Central memory CD8-positive, alpha-beta T cell (primary cell): ENCODE measurements at places on chromosomes 7 and 10.

DNA sequence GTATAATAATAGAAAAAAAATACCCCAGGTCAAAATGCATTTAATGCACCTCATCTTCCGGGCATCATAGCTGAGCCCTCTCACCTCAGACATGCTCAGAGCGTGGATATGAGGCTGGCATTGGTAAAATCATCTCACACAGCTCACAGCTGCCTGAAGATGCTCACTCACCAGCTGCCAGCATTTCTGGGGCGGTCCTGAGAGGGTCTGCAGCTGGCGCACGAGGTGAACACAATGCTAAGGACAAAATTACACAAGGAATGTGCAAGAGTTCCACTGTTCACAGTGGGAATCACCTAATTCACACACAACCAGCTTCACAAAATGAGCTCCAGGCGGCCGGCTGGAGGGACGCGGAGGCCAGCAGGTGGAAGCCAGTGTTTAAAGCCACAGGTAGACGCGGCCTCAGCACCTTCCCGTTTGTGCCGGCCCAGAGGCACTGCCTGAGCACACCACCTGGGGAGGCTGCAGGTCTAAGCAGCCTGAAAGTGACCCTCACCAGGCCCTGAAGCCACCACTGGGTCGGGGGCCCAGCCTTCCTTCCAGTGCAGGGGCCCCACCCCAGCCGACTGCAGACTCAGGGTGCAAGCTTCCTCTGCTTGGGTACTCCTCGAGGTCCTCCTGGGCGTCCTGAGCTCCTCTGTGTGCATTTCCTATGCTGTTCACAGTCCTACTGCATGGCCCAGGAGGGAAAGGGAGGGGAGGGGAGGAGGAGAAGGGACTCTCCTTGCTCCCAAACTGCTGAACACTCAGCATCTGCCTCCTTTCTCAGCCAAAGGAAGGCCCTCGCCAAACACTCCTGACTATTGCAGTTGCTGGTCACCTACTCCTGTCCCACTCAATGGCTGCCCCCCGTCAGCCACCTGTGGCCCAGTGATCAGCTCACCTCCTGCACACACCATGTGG lies 61.2 kb upstream of the FAM20C start:
- DNase-seq, result no peak

DNA sequence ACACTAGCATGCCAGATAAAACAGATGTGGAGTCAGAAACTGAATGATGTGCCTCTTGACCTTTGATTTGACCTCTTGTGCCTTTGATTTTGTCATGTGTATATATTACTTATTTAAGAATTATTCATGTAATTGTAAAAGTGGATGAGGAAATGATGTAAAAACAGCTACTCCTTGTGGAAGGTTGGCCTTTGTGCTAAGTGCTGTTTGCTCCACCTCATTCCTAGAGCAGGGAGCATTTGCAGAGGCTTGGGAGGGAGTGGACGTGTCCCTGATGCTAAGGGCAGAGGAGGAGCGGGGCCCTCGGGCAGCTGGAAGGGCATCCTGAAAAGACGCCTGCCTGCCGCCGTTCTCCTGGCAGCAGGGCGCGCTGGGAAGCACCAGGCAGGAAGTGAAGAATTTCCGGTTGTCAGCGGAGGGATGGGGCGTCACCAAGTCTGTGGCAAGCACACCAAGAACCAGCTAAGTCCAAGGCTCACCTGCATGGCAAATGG lies 197.6 kb upstream of the ZNF32 start:
- no peak for DNase-seq

- no peak for DNase-seq
Measured at GRCh38 chr10:71771821-71772617, 1.3 kb downstream of the VSIR start.

- DNase-seq, result no peak
Measured at GRCh38 chr7:2607923-2608904, 23.6 kb upstream of the TTYH3 start.

- no peak for DNase-seq
Measured at GRCh38 chr10:48671914-48672595, 12.6 kb upstream of the WDFY4 start.

DNA sequence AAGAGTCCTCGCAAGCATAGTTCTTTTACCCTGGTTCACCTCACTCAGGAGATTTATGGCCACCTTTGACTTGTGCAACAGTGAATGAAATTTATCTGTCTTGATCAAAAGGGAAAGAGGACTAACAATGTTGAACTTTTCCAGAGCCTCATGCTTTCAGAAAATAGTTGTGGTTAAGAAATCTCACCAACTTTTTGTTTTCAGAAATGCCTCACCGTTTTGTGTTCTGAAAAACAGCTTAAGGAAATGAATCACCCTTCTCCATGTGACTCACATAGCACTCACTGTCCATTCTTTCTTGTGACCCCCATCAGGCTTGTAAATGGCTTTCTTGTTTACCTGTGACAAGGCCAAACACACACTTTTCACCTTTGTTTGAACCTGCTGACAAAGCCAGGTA lies 148.6 kb upstream of the FAM3C start:
- DNase-seq, result no peak

- DNase-seq, result no peak
Measured at GRCh38 chr7:133807624-133808492, 319.3 kb upstream of the LRGUK start.

DNA sequence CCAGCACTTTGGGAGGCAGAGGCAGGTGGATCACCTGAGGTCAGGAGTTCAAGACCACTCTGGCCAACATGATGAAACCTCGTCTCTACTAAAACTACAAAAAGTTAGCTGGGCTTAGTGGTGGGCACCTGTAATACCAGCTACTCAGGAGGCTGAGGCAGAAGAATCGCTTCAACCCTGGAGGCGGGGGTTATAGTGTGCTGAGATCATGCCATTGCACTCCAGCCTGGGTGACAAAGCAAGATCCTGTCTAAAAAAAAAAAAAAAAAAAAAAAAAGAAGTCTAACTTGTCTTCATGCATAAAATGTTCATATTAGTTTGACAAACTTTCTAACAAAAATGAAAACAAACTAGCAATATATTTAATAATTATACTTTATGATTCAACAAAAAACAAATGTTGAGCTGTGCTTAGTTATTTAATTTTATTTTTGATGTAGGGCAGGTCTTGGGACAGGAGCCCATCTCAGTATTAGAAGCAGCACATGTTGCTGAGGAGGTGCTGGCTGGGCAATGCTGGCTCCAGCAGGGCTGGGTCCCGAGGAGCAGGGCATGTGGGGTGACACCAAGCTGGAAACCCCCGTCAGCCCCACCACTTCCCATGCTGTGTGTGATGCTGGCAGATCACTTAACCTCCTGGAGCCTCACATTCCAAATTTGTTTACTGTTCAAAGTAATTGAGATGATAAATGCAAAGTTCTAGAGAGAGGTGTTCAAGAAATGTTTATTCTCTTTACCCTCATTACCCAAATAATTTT lies 335.3 kb upstream of the KLF6 start:
- no peak for DNase-seq

DNA sequence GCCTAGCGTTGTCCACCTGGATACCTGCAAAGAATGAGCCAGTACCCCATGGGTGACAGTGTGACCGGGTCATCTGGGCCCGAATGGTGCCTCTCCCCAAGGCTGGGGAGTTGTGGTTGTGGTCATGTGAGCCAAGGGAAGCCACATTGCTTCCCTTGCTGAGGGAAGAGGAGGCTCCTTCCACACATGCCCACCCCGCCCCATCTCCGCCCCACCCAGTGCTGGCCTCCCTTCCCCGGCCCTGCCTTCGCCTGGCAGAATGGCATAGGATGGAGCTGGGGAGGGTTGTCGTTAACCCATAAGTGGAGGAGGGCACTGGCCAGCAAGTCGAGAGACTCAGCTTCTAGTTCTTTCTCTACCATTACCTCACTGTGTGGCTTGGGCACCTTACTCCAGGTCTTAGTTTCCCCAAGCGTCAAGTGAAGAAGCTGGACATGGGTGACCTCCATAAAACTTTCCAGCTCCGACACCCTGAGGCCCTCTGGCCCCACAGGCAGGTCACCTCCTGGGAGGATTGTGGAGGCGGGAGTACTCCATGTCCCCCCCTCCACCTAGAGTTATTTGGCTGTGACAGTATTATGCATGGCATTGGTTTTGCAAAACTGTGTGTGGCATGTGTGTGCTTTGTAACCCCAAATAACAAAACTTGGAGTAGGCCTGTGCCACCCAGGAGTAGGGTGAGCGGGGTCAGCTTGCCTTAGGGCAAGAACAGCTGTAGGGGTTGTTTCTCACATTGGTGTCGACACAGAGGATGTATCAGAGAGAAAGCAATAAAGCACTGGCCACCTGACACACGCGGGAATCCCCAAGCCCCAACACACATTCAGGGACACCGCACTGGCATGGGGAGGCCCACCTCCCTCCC lies 90.5 kb upstream of the MACROH2A2 start:
- no peak for DNase-seq

DNA sequence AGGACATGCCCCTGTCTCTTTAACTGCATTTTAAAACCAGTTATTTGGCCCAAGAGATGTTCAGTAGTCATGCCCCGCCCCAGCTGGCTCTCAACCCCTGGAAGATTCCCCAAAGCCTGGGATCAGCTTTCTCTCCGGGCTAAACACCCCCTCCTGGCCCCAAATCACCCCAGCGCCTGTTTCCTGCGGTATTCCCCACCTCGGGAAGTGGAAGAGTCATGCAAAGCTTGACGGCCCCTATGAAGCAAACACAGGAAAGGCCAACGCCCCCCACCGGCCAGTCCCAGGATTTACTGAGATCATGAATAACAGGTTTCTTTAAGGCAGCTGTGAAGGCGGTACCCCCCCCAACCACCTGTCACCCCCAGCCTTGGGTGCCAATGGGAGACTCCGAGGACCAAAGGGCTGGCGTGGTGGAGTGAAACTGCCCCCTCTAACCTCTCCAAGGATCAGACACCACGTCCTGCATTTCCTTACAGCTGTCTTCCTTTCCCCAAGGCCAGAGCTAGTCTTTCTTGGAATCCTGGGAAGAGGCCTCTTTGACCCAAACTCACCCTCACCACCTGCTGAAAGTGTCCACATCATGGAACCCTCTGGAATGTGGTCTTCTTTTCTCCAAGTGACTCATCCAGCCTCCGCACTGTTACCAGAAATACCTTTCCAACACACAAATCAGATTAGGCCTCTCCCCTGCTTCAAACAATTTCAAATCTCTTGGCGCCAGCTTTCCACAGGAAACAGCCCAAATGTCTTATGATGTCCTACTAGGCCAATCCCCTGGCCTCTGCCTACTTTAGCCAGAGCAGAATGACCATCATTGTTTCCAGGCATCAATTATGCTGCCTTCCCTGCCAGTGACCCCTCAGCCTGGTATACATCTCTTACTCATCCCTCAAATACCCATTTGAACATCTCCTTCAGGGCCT lies 301.5 kb downstream of the ZEB1 start:
- no peak for DNase-seq

DNA sequence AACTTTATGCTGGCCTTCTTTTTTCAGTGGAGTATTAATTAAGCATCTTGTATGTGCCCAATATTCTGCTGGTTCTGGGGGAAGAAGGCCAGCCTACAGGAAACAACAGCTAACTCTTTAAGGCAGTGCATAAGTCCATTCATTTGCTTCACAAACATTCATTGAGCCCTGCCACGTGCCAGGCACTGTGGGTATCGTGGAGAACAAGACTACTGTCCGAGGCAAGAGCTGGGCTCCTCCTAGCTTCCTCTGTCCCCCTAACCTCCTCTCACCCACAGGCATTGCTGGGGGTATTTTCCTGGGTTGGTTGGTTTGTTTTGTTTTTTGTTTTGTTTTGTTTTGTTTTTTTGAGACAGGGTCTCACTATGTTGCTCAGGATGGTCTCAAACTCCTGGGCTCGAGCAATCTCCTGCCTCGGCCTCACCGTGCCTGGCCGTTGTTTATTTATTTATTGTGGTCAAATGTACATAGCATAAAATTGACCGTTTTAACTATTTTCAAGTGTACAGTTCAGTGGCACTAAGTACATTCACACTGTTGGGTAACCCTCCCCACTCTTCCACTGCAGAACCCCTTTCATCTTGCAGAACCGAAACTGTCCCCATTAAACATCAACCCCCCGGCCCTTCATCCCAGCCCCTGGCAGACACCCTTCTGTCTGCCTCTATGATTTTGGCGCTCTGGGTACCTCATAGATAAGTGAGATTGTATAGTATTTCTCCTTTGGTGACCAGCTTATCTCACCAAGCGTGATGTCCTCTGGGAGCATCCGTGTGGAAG lies 32.6 kb downstream of the CHST3 start:
- no peak for DNase-seq

GRCh38 chr7:133434246-133434865 lies 181.5 kb downstream of the EXOC4 start:
- no peak for DNase-seq

GRCh38 chr7:127287133-127287532 lies 34.4 kb upstream of the GRM8 start:
- no peak for DNase-seq

- no peak for DNase-seq
Measured at GRCh38 chr7:30815951-30816644, 44.9 kb downstream of the MINDY4 start.

GRCh38 chr10:43605850-43606322 lies 352 bp upstream of the ZNF485 start:
- no peak for DNase-seq

DNA sequence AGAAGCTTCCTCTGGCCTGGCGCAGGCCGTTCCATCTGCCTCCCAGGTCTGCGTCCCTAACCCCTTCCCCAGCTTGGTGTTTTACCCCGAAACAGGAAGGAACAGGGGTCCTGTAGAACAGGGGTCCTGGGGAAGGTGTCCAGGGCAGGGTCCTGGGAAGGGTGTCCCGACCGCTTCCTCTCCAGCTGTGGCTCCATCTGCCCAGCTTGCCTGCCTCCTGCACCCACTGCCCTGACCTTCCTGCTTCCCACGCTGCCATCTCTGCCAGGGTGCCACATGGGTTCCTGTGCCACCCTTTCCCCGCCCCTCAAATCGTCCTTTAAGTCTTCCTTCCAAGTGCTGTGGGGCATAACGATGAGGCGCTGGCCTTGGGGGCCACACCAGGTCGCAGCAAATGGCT lies 32.4 kb downstream of the WDR86 start:
- no peak for DNase-seq

GRCh38 chr7:75654855-75655254 lies 83.9 kb downstream of the HIP1 start:
- DNase-seq, result no peak

DNA sequence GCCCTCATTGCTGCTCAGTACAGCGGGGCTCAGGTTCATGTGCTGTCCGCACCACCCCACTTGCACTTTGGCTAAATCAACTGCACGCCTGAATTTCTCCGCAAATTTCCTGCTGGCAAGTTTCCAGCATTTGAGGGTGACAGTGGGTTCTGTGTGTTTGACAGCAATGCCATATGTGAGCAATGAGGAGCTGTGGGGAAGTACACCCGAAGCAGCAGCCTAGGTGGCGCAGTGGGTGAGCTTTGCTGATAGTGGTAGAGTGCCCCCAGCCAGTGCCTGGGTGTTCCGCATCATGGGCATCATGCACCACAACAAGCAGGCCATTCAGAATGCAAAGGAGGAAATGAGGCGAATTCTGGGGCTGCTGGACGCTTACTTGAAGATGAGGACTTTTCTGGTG lies 103.9 kb upstream of the POT1 start:
- no peak for DNase-seq

- no peak for DNase-seq
Measured at GRCh38 chr10:3873728-3874461, 88.9 kb upstream of the KLF6 start.

GRCh38 chr7:28442540-28443420 lies 30.5 kb downstream of the CREB5 start:
- no peak for DNase-seq
